ENCODE measurements at places on chromosomes 3 and 15.

DNA sequence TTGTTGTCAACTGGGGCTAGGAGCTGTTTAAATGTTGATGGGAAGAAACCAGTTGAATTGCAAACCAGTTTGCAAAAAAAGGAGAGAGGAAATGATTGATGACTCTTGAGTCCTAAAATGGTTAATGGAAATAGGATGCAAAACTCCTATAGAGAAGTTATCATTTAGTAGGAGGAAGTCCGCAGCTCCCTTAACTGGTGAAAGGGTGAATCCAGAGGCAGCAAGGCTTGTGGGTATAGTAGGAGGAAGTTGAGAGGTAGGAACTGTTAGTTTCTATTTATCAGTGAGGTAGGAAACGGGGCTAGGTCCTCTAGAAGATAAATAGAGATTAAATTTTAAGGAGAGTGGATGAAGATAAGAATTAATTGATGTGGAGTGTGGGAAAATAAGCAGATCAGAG, 15.4 kb downstream of the IREB2 start:
- no peak for DNase-seq

- DNase-seq, result no peak
Observed at GRCh38 chr15:30650012-30650929, 24.3 kb downstream of the ARHGAP11B start.

DNA sequence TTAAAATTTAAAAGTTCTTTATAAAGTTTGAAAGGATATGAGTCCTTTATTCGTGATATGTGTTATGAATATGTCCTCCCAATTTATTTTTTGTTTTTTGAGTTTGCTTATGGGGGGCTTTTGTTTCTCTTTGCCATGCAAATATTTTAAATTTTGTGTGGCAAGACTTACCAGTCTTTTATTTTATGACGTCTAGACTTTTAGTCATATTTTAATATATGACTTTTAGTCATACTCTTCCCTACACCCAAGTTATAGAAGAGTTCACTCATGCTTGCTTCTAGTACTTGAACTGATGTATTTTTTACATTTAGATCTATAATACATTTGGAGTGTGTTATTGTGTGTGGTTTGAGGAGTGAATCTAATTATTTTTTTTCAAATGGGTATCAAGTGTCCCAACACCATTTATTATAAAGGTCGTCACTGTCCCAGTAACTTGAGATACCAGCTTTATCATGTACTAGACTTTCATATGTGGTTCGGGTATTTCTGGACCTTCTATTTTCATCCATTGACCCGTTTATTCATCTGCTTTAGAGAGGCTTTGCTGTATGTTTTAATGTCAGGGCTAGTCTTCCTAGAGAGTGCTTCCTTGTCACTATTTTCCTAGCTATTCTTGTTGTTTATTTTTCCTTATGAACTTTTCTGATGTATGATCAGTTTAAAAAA, 755 bp downstream of the PARP15 start:
- DNase-seq, result no peak

DNA sequence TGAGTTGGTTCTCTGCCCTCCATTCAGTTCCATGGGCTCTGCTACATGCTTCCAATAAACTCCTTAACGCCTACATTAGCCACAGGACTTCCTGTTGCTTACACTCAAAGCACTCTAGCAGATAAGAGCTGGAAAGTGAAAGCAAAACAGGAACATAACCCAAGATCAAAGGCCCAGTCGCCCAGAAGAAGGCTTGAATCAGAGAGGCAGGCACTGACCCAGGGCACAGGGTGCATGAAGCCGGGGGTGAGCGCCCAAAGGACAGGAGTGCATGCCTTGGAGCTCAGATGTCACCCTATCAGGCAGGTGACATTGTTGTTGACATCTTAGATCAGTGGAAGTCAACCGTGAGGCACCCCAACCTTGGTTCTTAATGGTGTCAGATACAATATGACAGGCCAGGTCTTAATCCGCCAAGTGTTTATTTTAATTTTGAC, 235.1 kb downstream of the UACA start:
- no peak for DNase-seq

GRCh38 chr3:52645549-52645948, 40.2 kb downstream of the PBRM1 start:
- no peak for DNase-seq

GRCh38 chr15:90082140-90082715, 20.0 kb downstream of the IDH2 start:
- no peak for DNase-seq

DNA sequence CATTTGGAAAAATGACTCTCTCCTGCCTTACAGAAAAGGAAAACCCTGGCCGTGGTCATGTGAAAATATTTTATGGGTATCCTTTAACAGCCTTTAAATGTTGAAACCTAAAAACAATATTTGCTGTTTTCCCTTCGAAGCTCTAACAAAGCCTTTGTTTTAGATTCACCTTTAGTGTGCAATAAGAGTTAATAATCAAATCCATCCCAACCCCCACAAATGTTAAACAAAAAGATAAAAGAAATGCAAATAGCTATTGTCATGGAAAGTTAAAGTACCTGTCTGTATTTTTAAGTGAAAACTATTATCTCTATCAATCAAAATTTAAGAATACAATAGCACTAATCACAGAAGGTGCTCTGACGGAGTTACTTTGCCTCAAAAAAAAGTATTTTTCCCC, 279.3 kb downstream of the FOXP1 start:
- no peak for DNase-seq

DNA sequence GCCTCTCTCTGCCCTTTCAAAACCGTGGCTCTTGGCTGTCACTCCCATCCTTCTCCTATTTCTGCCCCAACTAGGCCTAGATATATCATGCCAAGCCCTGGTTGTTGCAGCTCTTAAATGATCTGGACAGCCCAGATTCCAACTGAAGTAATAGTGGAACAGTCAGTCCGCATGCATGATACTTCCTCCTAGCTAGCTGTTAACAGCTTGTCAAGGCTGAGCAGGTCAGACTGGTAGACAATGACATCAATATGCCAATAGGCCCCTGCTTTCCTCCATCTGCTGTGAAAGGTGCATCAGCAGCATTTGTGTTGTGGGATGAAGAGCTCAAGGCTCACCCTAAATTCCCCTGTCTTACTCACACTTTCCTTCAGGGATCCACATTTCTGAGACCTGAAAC, 527.7 kb upstream of the TGFBR2 start:
- no peak for DNase-seq

DNA sequence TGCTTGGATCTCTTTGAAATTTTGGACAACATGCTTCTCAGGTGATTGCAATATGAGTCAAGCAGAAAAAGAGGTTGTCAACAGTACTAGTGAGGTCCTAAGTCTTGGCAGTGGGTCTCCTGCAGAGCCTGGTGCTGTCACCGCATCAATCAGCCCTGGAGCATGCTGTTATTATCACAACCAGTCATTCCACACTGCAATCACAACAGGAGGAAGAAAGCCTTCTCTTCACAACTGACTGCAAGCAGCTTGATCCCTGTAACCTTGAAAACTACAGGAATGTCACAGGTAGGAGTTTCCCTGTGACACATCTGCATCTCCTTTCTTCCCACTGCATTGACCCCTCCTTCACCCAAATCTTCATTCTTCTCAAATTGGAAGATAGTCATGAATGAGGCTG, 451.1 kb upstream of the ATP11B start:
- no peak for DNase-seq
